Activated naive CD4-positive, alpha-beta T cell (primary cell): ENCODE measurements at places on chromosomes 5 and 9.

GRCh38 chr9:73050887-73051550 is 98.2 kb upstream of the ALDH1A1 start:
- DNase-seq = no peak

- no peak for DNase-seq
Measured at GRCh38 chr5:108862211-108862610, 114.5 kb downstream of the FER start.

DNA sequence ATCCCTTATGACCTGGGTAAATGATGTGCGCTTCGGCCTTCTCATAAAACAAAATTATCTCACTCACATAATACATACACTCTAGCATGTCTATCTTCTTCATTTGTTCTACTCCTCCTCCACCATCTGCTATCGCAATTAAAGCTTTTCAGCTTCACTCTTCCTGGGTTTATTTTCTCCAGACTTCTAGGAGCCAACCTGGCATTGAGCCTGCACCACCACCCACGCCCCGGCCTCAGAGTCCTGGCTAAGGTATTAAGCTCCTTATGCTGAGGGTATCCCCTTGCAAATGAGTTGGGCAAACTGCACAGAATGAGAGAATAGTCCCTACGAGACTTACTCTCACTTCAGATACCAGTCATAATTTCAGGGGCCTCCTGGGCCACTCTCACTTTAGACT is 236.1 kb upstream of the CDH12 start:
- no peak for DNase-seq

- no peak for DNase-seq
Measured at GRCh38 chr9:135663857-135664256, 748 bp downstream of the LCN9 start.

DNA sequence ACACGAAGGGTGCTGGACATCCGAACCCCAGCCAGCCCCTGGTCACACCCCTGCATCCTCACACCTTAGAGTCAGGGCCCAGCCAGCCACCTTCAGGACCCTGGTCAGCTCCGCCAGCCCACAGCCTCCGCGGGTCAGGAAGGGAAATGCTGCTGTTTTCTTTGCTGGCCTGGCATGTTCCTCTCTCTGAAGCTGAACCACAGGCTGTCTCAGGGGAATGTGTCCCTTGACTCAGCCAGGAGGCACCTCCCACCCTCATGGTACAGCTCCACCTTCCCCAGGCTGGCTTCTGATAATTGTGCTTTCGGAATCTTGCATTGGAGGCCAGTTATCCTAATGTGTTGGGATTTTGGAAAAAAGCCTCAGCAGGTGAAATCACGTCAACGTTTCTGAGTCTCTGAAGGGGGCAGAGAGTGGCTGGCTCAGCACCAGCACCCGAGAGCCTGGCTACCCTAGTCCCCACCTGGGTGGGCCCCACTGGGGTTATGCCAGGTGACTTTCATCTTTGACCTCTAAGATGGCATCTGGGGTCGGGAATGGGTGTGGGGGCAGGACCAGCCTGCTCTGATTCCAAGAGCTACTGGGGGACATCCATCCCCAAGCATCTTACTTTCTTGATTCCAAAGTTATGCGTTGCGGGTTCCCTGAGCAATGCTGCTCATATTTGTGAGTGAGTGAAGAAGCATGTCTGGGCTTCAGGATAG is 9.8 kb upstream of the OLFM1 start:
- no peak for DNase-seq

- no peak for DNase-seq
Measured at GRCh38 chr5:140286424-140286823, 16.5 kb downstream of the PFDN1 start.

GRCh38 chr9:78664370-78664769 is 367.4 kb downstream of the PSAT1 start:
- no peak for DNase-seq

- DNase-seq = no peak
Measured at GRCh38 chr5:179852993-179853547, 5.5 kb downstream of the MRNIP start.

DNA sequence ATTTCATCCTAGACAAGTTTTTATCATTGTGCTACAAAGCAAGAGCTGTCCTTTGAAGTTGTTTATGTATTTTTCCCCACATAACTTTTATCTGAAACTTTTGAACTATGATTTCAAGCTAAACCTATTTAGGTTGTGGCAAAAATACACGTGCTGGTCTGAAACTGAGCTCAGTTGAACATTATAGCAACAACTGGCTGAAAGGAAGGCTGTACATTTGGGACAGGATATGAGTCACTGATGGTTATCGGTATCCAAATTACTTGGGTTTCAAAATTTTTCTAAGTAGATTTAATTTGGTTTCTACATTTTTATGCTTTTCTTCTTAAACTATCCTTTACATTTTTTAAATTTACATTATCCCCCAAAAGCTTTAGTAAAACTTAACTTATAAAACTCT is 627.3 kb upstream of the NUDT12 start:
- no peak for DNase-seq

DNA sequence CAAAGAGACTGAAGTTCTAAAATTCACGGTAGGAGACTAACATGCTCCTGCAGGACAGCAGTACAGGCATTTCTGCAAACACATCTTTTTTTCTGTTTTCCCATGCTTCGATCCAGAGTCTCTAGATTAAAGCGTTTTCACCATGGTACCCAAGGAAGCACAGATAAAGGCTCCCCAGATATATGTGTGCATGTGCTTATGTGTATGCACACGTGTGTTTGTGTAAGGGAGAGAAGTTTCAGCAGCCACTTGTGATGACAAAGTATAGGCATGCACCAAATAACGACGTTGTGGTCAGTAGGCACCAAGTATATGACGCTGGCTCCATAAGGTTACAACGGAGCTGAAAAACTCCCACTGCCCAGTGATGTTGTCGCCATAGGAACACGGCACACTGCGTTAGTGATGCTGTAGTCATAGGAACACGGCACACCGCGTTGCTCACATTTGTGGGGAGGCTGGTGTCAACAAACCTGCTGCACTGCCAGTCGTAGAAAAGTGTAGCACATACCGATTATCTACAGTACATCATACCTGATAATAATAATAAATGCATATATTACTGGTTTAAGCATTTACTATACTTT is 21.7 kb downstream of the MED10 start:
- no peak for DNase-seq

DNA sequence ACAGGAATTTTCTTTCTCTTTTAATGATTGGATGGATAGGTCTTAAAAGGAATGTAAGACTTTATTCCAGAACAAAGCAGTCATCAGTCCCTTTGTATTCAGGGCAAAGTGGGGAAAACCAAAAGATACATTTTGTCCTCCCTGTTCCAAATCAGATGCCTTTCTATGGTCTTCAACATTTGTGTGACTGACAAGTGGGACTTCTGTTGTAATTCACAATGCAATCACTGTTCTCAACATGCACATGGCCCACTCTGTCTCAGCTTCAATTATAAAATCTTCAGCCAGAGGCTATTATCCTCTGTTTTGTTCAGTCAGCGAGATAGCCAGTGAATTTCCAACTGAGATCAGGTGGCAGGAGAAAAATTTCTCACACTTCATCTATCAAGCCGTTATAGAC is 95.5 kb upstream of the ERBIN start:
- no peak for DNase-seq

DNA sequence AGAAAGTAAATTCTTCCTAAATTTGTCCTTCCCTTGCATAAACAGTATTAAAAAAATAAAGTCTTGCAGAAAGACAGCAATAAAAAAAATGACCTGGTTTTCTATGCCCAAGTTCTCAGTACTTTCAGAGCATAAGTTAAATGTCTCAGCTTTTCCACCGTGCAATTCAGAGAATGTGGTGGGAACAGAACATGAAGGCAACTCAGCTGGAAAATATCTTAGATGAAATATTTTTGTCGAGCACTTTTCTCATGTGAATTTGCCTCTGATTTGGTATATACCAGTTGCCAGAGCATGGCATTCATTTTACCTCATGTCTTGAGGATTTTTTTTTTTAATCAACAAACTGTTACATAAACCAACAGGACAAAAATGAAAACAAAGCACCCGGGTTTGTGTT is 176.1 kb downstream of the CETN3 start:
- DNase-seq = no peak

- DNase-seq = no peak
Measured at GRCh38 chr9:10204276-10204675, 408.5 kb downstream of the PTPRD start.

DNA sequence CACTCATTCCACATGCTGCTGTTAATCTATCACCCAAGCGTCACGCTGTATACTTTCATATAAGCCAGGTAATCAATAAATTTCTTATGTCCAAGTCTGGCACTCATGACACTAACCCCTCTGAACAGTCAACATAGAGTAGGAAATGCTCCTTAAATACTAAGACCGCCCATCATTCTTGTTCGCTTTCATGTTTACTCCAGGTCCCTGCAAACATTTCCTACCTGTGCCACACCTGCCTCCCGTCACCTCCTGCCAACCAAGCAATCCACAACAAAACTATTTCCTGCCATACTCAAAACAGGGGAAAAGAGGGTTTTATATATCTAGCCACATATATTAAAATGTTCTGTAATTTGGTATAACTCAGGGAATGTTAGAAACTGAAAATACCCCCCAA is 39.0 kb downstream of the ZFR start:
- no peak for DNase-seq
